Stimulated activated naive CD8-positive, alpha-beta T cell treated with anti-CD3 and anti-CD28 coated beads, Interleukin-15, amount 100 ng/mL, for 72 hours (primary cell): ENCODE measurements at places on chromosomes 7 and 10.
A peak's percentile ranks its signal among the peaks of the same experiment; 100 is the strongest.

- no peak for DNase-seq
Measured at GRCh38 chr7:107803009-107803610, at the start of gene SLC26A3. Gene SLC26A3, minus strand, starts transcription at chr7:107803223. Its CDS starts 8,714 bp downstream, at chr7:107794509.

- no peak for DNase-seq
Measured at GRCh38 chr10:44962870-44963738, 3.5 kb downstream of the RASSF4 start.

DNA sequence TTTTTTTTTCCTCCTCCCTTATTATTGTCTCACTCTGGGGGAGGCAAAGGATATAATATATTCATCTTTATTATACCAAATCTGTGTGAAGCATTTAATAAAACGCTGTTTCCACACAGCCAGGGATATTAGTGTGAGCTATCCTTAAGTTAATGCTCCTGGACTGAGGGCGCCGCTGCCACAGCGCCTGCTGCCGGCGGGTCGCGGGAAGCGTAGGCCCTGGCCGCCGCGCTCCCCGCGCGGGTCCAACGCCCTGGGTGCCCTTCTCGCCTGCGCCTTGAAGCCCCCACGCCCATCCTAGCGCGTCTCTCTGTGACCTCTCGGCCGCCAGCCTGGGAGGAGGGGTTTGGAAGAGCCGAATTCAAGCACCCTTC is 9.5 kb upstream of the LBX1 start:
- no peak for DNase-seq

GRCh38 chr10:104323760-104324201 is 14.5 kb downstream of the ITPRIP start:
- DNase-seq: no peak

DNA sequence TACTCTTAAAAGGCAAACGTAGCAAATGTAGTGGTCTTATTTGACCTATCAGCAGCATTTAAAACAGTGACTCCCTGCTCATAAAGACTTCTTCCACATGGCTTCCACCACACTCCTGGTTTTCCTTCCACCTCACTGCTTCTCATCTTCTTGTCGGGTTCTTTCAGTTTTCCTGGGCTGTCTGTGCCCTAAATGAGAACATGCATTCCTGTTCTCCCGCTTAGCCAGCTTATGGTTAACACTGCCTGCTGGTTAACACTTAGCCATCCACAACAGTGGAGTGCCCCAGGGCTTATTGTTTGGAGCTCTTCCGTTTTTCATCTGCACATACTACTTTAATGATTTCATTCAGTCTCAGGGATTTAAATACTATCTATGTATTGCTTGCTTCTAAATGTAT is 34.3 kb upstream of the EXOC6 start:
- DNase-seq: no peak

- DNase-seq: no peak
Measured at GRCh38 chr7:772861-773621, 46.0 kb upstream of the PRKAR1B start.

- DNase-seq: no peak
Measured at GRCh38 chr10:78979938-78980337, 88.8 kb upstream of the ZMIZ1 start.

DNA sequence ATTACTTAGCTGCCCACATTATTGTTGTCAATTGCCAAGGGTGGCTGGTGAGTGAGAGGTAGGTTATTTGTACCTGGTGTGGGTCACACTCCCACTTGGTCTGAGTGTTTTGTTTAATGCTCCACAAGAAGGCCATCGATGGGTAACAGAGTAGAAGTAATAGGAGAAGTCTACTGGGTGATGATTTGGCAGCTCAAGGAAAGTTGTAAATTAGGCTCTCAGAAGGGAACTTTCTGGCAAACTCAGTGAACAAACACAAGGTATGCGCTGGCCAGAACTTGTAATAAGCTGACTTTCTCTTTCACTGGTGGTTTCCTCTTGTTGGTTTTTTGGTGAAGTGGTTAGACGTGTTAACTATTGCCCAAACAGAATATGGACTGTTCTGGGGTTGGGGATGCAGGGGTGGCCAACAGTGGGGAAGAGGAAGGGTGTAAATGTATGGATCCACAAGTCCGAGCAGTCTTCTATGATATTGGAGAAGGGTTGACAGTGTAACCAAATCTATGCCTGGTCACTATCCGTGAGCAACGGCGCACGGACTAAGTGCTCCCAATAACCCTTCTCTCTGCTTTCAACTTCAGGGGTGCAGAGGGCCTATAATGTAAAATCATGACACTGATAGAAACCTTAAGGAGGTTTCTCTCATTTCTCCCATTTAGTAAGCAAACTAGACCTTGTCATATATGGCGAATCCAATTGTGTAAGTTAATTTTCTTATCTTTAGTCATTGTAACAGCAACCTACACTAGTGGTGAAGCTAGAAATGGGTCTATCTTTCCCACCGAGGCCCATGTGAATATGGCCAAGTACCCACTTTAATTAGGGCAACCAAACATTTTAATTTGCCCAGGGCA is 212.8 kb downstream of the PTEN start:
- no peak for DNase-seq

DNA sequence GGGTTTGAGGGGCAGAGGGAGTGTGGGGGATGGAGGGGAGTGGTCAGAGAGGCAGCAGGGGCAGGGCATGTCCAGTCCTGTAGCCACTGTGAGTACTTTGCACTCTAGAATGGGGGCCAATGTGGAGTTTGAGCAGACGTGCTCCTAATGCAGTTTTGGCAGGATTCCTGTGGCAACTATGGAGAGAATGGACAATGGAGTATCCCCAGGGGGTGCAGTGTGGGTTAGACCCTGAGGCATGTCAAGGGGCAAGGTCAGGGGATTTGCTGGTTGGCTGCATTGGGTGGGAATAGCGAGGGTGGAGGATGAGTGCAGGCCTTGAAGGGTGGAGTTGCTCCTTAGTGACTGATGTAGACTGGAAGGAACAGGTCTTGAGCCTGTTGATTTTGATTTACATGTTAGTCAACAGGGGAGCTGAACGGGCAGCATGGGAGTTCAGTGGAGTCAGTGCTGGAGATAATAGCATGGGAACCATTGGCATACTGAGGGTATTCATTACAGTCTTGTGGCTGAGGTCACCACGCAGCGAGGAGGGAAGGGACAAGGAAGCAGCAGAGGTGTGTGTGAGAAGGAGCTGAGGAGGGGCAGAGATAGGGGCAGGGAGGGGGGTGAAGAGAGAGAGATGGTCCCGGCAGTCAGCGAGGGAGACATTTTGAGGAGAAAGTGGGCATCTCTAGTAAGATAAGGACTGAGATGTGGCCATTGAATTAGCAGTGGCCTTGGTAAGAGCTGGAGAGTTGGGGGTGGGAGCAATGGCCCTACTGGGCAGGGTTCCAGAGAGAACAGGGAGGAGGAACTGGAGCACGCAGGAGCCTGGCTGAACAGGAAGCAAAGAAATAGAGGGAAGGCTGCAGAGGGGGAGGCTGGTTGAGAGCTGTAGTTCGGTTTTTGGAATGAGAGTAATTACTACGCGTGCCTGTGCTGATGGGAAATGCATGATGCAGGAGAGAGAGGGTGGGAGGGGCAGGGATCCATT is 112.7 kb downstream of the CCNY start:
- no peak for DNase-seq

GRCh38 chr10:69769395-69769992 is 32.2 kb upstream of the COL13A1 start:
- DNase-seq: no peak

DNA sequence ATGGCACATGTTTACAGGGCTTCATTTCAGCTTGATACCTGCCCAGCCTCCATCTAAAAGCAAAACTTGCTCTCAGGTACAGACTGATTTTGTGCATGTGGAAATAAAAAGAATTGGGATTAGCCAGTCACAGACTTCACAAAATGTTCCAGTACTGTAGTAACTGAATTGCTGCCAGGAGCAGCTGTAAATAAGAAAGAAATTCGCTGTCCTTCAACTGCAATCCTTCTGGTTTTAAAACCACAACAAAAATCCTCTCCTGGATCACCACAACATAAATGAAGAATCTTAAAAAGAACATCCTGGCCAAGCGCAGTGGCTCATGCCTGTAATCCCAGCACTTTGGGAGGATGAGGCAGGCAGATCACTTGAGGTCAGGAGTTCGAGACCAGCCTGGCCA is 3.9 kb upstream of the MIOS start:
- no peak for DNase-seq

GRCh38 chr7:32494946-32495297 is 367 bp upstream of the AVL9 start:
- DNase-seq: no peak

- DNase-seq: no peak
Measured at GRCh38 chr10:44907556-44907955, 3.6 kb upstream of the TMEM72 start.

DNA sequence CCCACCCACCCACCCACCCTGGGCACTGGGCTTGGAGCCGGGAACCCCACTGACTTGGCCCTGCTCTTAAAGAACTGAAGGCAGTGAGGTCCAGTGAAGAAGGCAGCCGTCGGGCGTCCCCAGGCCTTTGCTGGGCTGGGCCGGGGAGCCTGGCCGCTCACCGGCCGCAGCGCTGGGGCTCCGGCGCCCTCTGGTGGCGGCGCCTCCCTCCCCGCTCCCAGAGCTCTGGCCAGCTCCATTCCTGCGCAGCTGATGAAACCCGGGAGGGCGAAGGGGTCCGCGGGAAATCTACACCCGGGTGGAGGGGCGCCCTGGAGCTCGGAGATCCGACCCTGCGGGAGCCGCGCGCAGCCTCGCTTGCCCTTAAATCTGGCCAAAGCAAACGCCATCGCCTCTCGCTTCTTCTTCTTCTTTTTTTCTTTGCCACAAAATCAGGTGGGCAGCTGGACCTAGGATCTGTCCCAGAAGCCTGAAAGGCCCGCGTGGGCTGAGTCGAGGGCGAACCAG is 1.7 kb upstream of the CXCL12 start:
- peak; percentile 42 for DNase-seq

GRCh38 chr10:132142396-132143161 is 44.2 kb upstream of the DPYSL4 start:
- peak; percentile 57 for DNase-seq

GRCh38 chr7:134364619-134365037 is 47.9 kb upstream of the SLC35B4 start:
- no peak for DNase-seq

DNA sequence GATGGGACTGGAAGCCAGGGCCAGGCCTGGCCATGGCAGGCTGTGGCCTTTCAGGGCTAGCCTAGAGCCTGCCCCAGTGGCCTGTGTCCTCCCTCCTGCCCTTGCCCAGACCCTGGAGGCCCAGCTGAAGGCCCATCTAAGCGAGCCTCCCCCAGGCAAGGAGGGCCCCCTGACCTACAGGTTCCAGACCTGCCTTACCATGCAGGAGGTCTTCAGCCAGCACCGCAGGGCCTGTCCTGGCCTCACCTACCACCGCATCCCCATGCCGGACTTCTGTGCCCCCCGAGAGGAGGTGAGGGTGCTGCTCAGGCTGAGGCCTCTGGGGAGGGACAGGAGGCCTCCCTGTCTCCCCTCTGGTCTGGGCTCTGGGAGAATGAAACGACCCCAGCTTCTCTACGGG is 60.9 kb downstream of the PALD1 start:
- DNase-seq: no peak

DNA sequence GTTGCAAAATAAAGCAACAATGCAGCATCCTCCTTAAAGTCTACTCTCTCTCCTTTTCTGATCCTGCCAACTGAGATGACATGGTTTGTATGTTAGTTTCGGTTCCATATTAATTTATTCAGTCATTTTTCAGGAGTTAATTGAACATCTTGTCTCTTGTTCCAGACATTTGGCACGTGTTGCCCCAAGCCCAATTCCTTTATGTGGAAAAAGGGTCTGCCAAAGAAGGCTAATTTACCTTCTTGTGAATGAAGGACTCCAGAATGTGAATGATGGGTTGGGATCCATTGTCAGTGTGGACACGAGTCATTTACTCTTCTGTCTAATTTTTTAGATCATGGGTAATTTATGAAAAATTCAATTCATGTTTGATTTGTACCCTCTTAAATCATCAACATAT is 350.9 kb upstream of the LRGUK start:
- no peak for DNase-seq
